ENCODE measurements at places on chromosomes 1 and 21.

- no peak for DNase-seq
Measured at GRCh38 chr1:157992833-157993146, 655 bp upstream of the KIRREL1 start.

DNA sequence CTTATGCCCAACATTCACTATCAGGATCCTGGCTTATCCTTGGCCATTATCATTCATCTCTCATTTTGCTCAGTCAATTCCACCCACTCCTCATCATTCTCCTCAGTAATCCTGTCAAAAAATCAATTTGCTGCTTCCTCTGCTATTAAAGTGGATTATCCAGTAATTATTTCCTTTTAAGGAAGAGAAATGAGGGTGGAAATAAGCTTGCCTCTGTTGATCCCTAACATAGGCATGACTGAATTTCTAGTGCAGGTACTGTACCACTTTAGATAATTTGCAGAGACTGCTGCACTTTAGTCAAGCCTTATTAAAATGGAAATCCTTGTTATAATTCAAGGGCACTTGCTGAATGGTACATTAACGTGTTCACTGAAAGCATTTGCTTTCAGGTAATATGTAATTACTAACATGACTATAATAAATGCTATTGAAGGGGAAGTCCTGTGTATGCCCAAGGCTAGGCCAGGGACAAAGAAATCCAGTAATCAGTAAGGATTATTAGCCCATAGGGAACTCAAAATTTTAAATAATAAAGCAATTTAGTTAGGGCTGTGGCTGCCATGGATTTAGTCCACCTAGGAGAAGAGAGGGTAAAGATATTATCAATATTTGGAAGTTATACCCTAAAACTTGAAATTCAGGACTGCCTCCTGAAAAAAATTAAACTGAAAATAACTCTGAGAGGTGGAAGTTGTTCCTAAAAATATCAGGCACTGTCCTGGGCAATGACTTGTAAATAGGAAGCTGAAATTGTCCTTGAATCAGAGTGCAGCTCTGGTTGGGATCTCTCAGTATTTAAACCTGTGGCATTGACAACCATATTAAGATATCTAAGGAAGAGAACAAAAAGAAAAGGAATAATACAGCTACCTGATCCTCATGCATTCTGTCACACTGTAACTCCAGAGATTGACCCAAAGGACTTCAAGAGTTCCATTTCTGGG, 43.4 kb downstream of the RGS2 start:
- DNase-seq = no peak

GRCh38 chr1:3702528-3702927, 49.7 kb upstream of the CCDC27 start:
- DNase-seq = no peak

DNA sequence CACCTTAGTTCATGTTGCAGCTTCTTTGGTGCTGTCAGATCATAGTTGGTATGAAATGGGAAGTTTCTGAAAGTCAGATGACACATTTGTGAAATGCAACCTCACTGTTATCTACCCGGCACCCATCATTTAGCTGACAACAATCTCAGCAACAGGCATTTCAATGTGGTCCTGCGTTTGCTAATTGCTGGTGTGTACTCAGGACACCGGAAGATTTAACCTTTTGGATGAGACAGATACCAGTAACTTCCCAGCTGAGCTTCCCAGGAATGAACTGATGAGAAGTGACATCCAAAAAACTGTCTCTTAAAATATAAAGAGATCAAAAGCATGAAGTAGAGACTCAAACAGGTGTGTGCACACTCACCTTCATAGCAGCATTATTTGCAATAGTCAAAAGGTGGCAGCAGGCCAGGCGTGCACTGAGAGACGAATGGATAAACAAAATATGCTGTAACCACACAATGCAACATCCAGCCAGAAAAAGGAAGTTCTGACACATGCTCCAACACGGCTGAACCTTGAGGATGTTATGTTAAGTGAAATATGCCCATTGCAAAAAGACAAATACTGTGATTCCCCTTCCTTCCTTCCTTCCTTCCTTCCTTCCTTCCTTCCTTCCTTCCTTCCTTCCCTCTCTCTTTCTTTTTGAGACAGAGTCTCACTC, 7.9 kb upstream of the CLDN14 start:
- DNase-seq = no peak

- DNase-seq = no peak
Measured at GRCh38 chr1:77639056-77639455, 43.4 kb downstream of the ZZZ3 start.

GRCh38 chr1:208336137-208336518, 91.9 kb upstream of the PLXNA2 start:
- no peak for DNase-seq

GRCh38 chr1:175307160-175307559, 114.6 kb upstream of the KIAA0040 start:
- DNase-seq = no peak

GRCh38 chr1:234778221-234779159, 168.5 kb upstream of the IRF2BP2 start:
- DNase-seq = no peak

DNA sequence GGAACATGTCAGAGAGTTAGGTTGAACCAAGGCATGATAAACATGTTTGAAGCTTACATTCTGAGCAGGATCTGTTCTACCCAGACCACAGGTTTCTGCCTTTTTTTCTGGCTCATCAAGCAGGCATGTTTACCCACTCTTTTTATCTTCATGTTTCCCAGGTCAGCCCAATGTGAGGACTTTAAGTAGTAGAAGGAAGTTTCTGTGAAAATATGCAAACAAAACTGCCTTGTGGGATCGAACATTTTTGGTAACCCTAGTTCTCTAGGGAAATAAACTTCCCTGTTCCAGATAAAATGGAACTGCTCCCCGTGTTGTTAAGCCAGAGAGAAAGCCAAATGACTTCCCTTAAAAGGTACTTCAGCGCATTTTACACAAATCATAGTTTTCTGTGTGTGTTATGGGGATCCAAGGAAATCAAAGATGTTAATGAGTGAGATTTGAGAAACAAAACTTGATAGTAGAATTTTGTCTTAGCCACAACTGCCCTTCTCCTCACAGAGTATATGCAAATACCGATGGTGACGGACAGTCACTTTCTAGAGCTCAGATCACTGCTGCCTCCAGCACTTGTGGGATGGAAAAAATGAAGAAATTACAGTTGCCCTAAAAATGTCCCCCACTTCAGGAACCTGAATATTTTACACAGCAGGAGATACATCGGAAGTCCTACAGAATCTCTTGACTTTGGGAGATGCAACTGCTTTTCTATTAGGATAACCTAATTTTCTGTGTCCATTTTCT, 765 bp upstream of the HIPK1 start:
- DNase-seq = no peak

GRCh38 chr1:21123287-21123948, 53.3 kb downstream of the EIF4G3 start:
- DNase-seq = no peak

- no peak for DNase-seq
Measured at GRCh38 chr1:165671526-165671925, 26.8 kb downstream of the ALDH9A1 start.

DNA sequence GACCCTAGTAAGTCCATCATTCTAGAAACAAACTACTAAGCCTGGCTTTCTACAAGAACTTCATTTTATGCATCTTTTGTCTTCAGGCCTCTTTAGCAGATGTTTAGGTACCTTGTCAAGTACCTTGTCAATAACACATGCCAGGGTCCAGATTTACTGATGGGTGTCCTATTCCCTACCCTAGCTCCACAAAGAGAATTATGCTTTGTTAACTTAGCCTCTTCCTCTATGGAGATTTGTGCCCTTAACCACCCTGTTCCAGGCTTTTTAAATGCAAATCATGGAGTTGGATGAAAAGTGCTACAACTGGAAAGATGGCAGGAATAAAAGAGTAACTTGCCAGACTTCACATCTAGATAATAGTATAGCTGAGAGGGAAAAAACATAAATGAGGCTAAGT, 42.7 kb downstream of the SPATA46 start:
- no peak for DNase-seq

DNA sequence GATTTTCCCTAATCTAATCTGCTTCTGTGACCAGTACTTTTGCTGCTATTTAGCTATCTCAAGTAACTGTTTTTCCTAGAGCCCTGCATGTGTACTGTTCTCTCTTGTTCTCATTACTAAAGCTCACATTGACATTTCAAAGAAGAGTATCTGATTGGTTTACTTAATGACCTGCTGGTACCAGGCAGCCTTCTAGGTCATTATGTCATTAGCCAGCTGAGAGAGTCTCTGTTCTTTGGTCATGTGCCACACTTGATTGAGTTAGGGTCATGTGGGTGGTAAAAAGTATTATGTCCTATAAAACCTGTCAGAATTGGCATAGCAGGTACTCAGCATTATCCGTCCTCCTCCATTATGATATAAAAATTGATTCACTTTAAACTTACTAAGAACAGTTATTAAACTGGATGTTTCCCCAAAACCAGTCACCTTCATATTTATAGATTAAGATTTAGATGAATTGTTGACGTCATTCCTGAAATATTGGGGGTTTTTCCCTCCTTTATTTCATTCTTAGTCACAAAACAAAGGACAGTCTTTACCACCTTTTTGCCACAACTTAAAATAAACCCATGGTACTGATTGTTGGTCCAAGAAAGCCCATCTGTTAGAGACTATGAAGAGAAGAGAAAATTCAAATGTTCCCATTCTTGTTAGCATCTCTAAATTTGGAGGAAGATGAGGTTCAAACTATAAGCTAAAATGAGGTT, 22.2 kb downstream of the FNDC5 start:
- no peak for DNase-seq

- DNase-seq = no peak
Measured at GRCh38 chr1:243844186-243844585, 5.9 kb downstream of the AKT3 start.

GRCh38 chr21:25790122-25790877, 55.5 kb downstream of the GABPA start:
- peak; percentile 50 for DNase-seq

GRCh38 chr1:63863145-63863544, 89.3 kb downstream of the ROR1 start:
- no peak for DNase-seq

DNA sequence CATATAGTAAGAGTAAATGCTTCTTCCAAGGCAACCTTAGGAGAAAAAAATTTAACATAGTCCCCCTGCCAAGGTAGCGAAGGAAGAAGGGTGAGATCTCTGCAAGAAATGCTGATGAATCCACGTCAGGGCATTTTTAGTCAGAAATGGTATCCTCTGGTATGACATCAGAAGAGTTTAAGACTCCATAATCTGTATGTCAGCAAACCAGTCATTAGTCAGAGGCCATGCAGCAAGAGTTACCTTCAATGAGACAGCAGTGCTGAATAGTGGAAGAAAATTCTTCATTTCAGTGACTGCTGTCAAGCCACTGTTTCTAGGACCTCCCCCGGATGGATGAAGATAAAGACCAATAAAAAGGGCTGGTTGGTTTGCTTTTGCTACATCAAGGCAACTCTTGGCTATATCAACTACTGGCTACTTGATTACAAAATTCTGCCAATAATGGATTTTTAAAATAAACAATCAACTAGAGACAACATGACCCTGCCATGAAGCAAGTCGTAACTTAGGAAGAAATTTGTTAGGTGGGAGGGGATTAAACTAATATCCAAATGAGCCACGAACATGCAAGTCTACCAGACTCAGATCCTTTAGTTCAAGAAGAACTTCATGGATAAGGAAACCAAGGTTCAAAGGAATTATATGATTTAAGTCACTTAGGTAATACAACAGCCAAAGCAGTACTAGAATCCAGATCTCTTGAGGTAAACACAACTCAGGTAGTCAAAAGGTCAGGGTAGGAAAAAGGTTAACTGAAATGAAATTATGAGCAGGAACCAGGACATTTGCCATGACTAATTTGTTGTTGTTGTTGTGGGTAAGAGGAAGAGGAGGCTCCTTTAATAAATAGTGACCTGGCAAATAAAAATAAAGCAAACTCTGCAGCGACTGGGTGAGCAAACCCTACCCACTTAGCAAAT, 25.6 kb upstream of the GUCA2A start:
- no peak for DNase-seq

DNA sequence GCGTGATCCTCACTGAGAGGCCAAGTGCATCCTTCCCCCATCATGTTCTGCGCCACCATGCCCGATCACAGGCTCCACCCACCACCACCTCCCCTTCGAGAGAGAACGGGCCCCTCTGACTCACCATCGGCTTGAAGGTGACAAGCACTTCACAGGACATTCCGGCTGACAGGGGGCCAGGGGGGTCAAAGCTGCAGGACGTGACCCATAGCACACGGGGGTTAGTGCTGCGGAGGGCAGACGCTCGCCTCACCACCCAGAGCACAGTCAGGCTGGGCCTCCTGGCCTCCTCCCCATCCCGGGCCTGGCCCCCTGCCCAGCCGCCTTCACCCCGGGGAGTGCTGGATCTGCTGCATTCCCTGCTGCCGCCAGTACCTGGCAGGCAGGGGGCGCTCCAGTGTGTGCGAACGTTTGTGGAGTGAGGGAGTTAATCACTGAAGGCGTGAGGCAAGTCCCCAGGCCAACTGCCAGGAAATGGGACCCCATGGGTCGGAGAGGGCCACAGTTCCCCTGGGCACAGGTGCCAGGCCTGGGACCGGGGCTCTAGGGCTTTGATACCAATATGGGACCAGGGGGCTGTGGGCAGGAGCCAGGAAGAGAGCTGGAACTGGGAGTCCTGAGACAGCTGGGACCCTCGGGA, 40.9 kb upstream of the TMEM52 start:
- peak; percentile 79 for DNase-seq

DNA sequence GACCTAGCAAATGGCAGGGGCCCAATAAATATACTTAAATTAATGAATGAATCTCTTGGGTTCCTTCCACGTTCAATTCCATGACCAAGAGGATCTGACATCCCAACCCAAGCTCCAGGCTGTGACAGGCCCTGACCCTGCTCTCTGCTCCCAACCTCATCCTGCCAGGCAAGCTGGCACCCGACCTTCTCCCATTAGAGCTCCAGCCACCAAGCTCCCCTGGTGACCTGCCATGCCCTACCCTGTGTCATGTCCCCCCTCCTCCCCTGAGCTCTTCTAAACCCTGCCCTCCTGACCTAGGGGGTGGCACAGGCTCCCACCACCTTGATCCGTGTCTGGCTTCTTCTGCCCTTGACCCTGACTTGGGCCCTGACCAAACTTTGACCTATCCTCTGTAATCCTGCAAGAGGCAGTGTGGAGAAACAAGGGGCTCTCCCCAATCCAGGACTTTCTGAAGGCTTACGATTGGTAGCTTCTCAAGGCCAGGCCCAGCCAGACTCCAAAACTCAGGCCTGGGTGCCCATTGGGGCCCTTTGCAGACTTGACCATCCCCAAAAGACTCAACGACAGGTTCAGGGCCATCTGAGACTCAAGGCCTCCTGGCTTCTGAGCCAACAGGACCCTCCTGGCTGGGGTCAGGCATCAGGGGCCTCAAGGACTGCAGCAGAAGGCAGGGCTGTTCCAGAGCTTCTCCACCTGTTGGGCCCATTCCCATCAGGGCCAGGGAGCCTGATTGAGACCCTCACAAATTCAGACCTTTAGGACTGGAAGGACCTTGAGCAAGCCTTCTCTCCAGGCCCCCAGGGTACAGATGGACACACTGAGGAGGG, 249.0 kb downstream of the PTPRU start:
- DNase-seq = no peak

DNA sequence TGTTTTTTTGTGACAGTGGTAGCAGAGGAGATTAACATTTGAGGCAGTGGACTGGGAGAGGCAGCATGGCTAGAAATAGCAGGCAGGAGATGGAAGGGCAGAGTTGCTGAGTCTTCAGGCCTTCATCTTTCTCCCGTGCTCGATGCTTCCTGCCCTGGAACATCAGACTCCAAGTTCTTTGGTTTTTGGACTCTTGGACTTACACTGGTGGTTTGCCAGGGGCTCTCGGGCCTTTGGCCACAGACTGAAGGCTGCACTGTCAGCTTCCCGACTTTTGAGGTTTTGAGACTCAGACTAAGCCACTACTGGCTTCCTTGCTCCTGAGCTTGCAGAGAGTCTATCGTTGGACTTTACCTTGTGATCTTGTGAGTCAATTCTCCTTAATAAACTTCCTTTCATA, 24.2 kb upstream of the LEFTY2 start:
- no peak for DNase-seq
